ENCODE measurements at places on chromosomes 7 and 10. TPM values are rescaled to one million over a fixed set of nuclear protein-coding genes. Genes with fewer than 3 reads are reported as not detected.

Gene ZMIZ1
- 79.1 TPM for total RNA-seq

Gene KCNMA1
- total RNA-seq = 75.8 TPM

Gene LLCFC1
- total RNA-seq = not detected

Gene MYH16
- total RNA-seq = 0.88 TPM

Gene ITGA8
- not detected for total RNA-seq

Gene TBC1D12
- total RNA-seq = 4.6 TPM

Gene LRIT1
- total RNA-seq = not detected

Gene CDK13
- 24.0 TPM for total RNA-seq
